NCI-H446 (cell line): ENCODE measurements at places on chromosomes 7 and 10.
A peak's percentile ranks its signal among the peaks of the same experiment; 100 is the strongest.

- DNase-seq = no peak
These were observed 898.6 kb downstream of the LRMDA start for GRCh38 chr10:76329891-76330575.

GRCh38 chr10:35412003-35412723 lies 75.9 kb downstream of the CCNY start:
- DNase-seq = no peak

GRCh38 chr10:15444105-15445005 lies 73.3 kb upstream of the FAM171A1 start:
- no peak for DNase-seq

GRCh38 chr10:44022203-44022602 lies 362.7 kb downstream of the CXCL12 start:
- no peak for DNase-seq

DNA sequence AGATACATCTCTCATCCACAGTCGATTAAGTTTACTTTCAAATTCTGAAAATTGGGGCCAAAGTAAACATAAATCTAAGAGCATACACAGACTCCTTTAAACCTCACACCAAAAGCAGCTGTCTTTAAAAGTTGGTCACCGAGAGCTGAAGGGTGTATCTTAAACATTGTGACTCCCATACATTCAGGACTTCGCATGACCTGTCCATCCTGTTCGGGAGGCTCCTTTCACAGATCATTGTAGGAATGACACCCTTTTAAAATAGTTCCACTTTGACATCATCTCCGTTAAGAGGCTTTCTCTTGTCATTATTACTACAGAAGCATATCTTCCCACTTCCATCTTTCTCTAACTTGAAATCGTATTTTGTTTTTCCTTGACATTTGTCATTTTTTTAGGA lies 440.0 kb downstream of the DNAJB9 start:
- DNase-seq = no peak

DNA sequence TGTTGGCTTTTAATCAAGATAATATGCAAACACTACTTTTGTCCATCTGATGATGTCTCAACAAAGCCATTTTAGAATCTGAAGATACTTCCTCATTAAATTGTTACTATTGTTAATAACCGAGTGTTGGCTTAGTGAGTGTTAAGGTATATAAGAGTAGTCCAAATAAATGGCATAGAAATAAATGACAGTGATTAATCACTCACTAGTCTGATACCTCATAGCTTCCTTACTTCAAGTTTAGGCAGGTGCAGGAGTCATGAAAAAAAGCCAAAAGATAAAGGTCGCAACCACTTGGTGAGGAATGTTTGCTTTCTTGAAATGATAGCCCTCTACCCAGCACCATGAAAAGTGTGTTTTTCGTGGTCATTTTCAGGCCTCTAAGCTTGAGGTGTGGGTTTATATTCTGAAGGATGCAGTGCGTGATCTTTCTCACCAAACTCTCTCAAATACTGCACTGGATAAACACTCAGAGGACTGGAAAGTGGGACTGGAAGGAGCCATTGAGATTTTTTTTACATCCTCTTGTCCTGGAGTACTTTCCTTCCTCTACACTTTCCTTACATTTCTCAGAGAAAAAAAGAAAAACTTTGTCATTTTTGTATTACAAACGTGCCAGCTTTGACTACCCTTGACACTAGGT lies 138.1 kb downstream of the KIAA1217 start:
- DNase-seq = no peak

DNA sequence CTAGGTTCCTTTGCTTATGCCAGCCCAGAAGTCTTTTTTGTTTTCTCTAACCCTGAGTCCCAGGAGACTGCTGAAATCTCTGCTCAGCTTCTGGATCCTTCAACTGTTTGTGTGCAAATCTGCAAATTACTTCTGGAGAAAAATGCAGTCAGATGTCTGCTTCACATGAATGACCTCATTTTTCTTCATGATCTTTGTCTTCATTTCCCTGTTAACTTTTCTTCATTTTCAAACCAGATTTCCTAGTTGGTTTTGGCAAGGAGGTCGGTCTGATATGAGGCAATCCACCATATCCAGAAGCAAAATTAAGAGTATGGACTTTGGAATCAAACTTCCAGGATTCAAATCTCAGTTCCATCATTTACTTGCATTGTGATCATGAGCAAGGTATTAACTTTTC lies 66.8 kb downstream of the ZNF503 start:
- peak; percentile 36 for DNase-seq

DNA sequence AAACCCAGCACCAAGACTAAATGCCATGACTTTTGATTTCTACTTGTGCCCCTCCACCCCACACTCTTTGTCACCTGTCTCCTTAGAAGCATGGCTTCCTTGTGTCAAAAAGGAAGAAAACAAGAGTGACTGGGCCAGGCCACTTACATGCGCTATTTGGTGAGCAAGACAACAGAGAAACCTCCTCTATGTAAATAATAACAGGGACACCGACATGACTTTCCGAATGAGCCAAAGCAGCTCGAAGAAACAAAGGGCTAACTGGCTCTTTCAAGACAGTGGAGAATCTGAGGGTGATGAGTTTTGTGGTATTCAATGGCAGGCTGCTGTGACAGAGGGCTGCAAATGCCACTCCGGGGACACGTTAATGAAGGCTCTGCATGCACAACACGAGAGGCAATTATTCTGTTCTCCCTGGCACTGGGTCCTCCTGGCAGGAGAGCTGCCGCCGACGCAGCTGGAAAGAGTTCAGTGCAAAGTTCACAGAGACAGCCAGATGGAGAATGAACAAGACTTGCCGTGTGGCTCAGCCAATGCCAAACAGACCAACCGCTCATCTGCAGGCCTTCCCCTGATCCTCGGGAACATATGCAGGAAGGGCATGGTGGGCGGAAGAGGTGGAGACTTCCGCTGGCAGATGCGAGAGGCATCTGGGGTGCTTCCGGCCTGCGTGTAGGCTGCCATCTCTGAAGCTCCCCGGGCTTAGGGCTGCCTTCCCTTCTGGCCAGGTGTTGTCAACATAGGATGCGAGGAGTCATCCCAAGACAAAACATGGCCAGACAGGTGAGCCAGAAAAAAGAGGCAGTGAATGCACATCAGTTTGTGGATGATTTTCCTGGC lies 59.1 kb upstream of the SMNDC1 start:
- peak; percentile 85 for DNase-seq

- no peak for DNase-seq
These were observed 61.9 kb downstream of the SGMS1 start for GRCh38 chr10:50561816-50562215.

DNA sequence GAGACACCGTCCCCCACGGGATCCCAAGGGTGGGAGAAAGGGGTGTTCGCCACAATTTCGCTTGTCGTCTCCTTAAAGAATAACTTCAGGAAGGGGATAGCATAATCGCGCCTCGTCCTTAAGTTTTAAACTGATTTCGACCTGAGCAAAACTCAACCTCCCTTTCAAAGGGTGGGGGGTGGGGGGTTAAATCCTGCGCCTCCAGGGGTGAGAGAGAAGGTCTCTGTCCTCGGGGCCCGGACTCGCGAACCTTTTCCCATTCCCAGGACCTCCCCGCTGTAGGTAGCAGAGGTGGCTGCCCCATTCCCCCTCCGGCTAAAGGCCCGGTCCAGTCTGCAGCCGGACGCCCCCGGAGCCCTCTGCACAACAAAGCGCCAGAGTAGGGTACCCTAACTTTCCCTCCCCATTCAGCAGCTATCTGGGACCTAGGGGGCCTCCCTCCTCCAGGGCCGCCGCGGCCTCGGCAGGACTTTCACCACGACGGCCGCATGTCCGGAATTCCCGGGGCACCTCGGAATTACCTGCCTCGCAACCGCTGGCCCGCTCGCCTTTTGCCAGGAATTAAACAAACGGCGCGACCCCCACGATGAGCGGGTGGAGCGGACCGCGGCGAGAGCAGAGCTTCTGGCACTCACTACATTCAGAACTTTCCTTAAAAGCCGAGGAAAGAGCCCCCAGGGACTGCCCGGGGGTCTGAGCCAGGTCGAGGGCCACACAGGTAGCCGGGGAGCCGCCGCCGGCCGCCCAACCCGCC lies 1.7 kb downstream of the CDK6 start:
- DNase-seq = no peak

DNA sequence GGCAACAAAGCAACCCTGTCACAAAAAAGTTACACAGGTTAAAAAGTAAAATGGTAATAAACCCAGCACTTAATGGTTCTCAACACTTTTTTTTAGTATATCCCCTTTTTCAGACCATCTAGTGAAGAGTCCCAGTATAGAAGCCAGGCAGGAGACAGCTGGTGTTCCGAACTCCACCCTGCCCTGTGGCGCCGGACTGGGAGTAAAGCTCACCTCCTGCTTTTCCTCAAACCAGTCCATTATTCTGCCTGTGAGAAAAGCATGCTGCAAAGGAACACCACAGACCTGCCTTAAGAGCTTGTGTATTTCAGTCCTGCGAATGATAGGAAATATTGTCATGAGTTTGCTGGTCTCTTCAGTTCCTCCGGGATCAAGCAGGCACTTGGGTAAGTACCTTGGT lies 81.0 kb downstream of the EZH2 start:
- no peak for DNase-seq

DNA sequence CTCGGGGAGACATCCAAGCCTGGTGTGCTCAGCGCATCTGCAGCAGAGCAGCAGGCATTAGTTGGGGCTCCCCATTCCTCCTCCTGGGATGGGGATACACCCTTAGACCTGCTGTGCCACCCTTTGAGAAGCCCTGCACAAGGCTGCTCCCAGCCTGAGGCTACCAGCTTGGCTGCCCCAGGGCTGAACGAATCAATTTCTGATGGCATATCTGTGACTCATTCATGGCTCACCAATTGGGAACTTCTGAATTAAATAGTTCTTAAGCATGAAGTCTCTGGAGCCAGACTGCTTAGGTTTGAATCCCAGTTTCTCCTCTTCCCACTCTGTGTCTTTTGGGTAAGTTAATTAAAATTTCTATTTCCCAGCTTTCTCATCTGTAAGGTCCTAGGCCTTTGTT lies 16.3 kb upstream of the GLI3 start:
- DNase-seq = no peak

- no peak for DNase-seq
These were observed 120.3 kb downstream of the VIPR2 start for GRCh38 chr7:159024280-159024951.

- no peak for DNase-seq
These were observed 142.8 kb downstream of the DGKB start for GRCh38 chr7:14759785-14760184.

DNA sequence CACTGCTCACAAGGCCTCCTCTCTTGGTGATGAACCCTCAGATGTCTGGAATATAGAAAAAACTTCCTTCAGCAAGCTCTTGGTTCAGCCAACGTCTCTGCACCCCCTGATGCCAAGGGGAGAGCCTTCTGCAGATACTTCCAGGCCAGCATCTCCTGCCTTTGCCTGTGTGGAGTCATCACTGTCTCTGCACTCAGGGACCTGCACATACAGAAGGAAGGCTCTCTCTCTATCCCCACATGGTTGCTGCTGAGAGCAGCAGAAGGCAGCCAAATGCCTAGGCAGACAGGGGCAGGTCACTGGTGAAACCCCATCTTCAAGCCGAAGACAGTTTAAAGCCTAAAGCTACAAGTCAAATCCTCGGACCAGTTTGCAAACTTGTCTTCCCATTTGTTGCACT lies 137.6 kb downstream of the WDR11 start:
- no peak for DNase-seq

DNA sequence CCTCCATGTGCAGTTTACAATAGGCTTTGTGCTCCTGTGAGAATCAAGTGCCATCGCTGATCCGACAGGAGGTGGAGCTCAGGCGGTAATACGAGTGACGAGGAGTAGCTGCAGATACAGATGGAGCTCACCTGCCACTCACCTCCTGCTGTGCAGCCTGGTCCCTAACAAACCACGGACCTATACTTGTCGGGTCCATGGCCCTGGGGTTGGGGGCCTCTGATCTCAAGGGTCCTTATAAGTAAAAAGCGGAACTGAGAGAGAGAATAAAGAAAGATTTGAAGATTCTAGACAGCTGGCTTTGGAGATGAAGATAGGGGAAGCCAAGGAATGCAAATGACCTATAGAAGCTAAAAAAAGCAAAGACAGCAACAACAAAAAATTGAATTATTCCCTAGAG lies 130.6 kb downstream of the PLXDC2 start:
- DNase-seq = no peak

- no peak for DNase-seq
These were observed 56.0 kb downstream of the NKX6-2 start for GRCh38 chr10:132729810-132730572.

GRCh38 chr7:29289156-29290021 lies 94.8 kb downstream of the CHN2 start:
- DNase-seq = peak; percentile 69

DNA sequence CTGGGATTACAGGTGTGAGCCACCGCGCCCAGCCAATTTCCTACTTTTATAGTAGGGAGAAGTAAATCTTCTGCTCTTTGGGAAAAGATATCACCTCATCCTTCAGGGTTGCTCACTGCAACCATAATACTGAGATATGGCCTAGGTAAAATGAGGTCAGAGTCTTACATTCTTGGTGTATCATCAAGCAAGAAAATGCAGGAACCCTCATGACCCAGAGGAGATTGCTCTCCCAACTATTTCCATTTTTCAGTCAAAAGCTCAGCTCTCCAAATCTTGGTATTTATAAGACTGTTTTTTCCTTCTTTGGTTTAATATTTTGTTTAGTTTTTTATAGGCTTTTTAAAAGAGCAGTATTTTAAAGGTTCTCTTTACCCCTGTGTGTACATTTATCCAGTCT lies 20.9 kb upstream of the PHYHIPL start:
- DNase-seq = no peak

- DNase-seq = no peak
These were observed 2.0 kb upstream of the HOXA2 start for GRCh38 chr7:27104341-27105058.

DNA sequence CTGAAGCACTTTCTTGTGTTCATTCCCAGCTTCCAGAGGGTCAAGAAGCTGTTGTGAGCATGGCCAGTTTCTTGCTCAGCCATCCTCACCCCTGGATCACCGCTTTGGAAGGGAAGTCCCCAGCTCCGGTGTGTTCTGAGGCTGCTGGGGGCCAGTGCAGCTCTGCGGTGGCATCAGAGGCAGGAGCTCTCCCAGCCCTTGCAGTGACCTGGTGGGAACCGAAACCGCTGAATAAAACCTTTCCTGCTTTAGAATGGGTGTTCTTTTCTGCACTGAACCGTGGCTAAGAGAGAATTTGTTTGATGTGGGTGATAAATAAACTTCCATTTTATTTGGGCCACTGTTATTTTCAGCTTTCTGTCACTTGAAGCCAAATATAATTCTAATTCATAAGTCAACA lies 450.9 kb upstream of the VSTM2A start:
- no peak for DNase-seq

DNA sequence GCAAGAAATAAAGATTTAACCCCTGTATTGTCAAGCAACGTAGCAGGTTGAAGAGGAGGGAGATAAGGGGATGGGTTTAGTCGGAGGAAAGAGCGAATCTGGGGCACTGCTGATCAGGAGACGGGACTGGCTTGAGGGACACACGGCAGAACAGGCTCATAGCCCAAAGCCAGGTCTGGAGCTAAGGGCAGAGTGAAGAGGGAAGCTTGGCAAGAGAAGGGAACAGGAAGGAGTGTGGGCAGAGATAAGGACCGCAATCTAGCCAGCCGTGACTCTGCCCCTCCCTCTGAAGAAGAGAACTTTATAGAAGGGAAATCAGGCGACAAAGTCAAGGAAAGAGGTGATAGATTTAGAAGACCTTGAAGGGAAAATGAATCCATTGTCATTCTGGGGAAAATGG lies 67.6 kb downstream of the CAV1 start:
- no peak for DNase-seq

GRCh38 chr7:105678811-105679495 lies 97.7 kb upstream of the EFCAB10 start:
- peak; percentile 34 for DNase-seq

- no peak for DNase-seq
These were observed 31.6 kb downstream of the GARIN1A start for GRCh38 chr7:128703609-128704241.
